HS-5 (cell line): ENCODE measurements at places on chromosomes 5 and 9.

DNA sequence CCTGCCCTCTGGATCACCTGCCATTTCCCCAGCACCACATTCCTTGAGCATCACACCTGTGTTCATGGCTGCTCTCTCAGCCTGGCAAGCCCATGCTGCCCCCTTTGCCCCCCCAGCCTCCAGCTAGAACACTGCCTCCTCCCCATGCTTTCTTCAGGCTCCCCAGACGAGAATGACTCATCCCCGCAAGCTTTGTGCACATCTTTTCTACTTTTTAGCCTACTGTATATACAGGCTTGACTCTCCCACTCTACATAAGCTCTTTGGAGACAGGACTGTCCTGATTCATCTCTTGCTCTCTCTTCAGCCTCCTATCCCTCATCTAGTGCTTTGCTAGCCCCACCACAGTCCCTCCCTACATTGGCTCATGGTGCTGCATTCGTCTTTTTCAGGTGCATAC lies 19.9 kb upstream of the GLIPR2 start:
- DNase-seq: no peak

GRCh38 chr9:71706176-71706575 lies 62.1 kb downstream of the CEMIP2 start:
- no peak for DNase-seq

DNA sequence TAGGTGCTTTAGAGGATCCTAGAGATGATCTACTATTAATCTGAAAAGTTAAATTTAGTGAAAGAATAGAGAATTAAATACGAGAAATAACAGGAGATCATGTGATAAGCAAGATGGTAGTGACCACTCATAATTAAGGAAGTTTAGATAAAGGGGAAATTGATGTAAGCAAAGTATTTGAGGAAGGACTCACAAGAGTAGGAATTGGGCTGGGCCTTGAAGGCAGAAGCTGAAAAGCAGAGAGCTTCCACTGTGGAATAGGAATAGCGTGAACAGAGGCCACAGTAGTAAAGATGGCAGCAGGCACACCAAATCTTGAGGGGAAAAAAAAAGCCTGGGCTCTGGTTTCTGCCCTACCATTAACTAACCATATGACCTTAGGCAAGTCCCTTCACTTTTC lies 38.0 kb downstream of the KIF24 start:
- no peak for DNase-seq

GRCh38 chr5:176781638-176782570 lies 28.5 kb upstream of the UNC5A start:
- peak; percentile 26 for DNase-seq
